ENCODE measurements at places on chromosomes 5 and 9.

- no peak for DNase-seq
Observed at GRCh38 chr5:61617039-61617438, 285.0 kb downstream of the ZSWIM6 start.

DNA sequence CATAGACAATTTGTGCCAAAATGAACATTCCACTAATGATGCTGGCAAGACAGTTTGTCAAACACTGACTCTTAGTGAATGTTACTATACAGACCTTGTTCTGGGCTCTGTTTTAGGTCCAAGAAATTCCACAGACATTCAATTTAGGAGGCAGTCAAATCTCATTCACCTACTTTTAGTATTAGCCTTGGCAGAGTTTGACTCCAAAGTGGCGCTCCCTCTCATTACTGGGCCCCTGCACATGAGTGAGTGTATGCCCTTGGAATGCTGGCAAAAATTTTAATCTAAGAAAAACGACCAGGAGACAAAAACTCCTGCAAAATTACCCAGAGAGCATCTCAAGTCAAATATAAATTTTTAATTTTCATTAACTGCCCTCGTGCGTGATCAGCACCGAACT, 94.9 kb upstream of the SLC27A6 start:
- no peak for DNase-seq

- DNase-seq, result no peak
Observed at GRCh38 chr5:171975262-171975876, 31.1 kb downstream of the FBXW11 start.

DNA sequence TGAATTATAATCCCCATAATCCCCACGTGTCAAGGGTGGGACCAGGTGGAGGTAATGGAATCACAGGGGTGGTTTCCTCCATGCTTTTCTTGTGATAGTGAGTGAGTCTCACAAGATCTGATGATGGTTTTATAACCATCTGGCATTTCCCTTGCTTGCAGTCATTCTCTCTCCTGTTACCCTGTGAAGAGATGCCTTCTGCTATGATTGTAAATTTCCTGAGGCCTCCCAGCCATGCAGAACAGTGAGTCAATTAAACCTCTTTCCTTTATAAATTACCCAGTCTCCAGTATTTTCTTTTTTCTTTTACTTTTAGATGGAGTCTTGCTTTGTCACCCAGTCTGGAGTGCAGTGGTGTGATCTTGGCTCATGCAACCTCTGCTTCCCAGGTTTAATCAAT, 182.7 kb upstream of the SEMA6A start:
- no peak for DNase-seq

GRCh38 chr5:172362755-172363154, 79.2 kb upstream of the UBTD2 start:
- DNase-seq, result no peak

DNA sequence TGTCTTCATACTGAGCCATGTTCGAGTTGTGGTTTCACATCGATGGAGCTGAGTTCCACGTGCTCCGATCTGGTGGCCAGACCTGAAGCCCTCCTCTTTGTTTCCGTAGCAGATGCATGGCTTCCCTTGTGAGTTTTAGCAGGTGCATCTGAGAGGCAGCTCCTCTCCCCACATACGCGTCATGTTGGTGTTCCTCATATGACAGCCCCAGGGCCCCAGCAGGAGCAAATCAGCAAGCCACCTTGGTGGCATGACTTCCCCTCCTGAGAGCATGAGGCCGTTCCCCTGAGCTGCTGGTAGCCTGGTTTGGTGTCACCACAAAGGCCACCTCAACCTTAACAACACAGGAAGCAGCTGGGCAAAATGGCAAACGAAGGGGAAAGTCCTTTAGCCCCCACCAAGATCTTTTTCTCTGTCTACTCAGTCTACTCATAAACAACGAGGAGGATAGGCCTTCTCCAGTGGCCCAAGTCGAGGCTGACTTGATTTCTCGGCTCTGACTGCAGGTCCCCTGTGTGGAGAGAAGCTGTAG, 5.9 kb downstream of the CYFIP2 start:
- DNase-seq, result no peak

DNA sequence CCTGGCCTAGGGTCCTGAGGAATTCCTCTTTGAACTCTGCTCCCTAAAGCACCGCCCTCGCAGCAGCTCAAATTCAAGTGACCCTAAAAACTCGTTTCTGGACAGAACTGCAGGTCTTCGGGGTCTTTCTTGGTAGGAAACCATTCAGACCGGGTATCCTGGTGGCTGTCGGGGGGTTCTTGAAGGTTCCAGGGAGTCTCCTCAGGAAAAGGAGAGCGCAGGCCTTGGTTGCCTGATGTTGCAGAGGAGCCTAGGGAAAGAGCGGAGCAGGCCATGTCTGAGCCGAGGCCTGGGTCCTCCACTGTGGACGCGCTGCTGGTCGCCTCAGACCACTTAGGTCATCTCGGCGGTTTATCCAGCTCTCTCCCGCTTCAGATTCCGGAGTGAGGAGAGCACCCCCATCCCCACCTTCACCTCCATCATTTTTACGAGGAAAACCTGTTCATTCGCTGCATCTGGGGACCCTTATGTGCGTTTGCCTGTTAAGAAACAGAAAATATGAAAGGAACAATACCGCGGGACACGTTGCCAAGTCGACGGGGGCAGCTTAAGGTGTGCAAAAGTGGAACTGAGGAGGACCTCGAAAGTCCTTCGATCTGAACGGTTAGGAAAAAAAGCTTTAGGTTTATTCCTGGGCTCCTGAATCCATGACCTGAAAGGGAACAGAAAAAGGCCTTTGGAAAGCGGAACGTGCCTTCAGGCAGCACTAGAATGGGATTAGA, 299.4 kb downstream of the PARP8 start:
- no peak for DNase-seq

GRCh38 chr5:107876906-107877305, 206.2 kb upstream of the EFNA5 start:
- no peak for DNase-seq

DNA sequence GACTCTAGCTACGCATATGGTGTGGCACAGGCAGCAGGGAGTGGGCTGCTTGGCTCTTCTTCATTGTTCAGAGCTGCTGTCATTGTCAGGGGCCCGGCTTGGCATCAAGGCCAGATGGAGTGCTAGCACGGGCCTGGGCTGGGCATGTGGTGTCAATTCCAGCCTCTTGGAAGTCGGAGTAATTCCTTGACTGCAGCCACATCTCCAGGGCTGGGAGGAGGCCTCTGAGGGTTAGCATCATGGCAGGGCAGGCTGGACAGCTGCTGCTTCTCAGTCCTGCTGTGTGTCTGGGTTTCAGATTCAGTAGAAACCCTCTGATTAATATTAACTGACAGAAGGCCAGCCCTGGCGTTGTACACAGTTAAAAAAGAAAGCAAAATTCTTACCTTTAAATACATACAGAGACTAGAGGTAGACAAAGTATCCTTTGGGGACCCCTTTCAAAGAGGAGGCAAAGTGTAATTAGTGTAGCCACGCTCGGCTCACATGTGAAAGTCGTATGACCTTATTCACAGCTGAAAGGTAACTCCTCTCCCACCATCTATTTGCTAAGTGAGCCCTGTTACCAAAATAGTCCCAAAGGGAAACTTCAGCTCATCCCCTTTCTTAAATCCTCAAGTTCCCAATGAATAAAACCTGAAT, 126.4 kb downstream of the DOCK2 start:
- DNase-seq, result no peak

DNA sequence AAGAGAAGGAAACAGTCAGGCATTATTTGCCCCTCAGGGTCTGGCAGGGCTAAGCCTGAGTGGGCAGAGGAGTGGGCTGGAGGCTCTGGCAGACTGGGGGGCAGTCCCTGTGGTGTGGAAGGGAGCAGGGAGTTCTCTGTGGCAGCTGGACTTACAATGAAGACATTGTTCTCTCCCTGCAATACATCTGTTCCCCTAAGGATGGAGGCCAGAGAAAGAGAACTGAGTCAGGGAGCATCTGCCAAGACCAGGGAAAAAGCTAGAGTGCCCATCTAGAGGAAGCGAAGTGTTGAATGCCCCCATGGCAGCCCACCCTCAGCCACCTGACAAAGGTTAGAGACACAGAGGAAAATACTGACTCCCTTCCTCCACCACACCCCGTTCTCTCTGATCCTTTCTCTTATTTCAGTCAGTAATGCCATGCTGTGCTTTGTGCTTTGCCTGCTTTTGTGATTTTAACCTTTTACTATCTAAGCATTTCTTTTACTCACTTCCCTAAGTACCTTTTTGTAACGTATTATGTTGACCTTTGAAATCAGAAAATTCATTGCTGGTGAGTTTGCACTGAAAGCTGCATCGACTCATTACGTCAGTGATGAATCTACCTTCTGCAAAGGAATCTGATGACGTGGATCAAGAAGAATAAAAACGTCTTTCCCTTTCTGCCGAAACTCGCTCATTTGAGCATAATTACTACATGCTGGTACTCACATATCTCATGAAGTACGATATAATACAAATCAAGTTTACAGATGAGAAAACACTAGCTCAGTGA, 76.0 kb downstream of the ACTL7B start:
- DNase-seq, result no peak

DNA sequence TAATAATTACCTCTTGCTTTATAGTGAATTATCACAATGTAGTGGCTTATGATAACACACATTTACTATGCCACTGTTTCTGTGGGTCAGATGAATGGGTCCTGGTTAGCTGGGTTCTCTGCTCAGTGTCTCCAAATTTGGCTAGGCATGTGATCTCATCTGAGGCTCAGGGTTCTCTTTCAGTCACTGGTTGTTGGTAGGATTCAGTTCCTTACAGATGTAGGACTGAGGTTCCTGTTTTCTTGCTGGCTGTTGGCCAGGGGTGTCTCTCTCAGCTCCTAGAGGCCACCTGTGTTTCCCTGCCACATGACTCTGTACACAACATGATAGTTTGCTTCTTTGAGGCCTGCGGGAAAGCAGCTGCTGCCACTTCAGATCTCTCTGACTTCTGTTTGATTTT, 7.1 kb downstream of the NFX1 start:
- peak; percentile 20 for DNase-seq

GRCh38 chr5:29262339-29263123, 1931.0 kb upstream of the CDH6 start:
- DNase-seq, result no peak

GRCh38 chr5:15183520-15183919, 311.9 kb upstream of the ANKH start:
- DNase-seq, result no peak

GRCh38 chr9:101639785-101640665, 45.3 kb upstream of the PPP3R2 start:
- no peak for DNase-seq

- DNase-seq, result no peak
Observed at GRCh38 chr5:43429016-43429415, 16.8 kb upstream of the CCL28 start.

DNA sequence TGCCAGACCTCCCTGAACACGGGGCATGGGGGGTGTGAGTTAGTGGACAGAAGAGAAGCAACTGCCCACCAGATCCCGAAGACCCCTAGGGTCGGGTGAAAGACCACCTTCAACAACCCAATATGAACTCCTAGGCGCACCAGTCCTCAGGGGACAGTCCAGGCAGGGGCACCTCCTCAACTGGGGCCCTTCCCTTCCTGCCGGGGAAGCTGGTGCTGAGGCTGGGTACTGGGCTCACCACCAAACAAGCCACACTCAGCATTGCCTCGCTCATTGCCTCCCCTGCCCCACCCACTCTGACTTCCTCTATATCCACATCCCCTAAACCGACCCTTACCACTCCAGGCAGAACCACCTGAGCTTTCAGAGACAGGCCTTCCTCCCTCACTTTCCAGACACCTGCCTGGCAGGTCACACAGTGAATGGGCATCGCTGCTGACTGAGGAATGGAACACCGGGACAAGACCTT, 42.5 kb downstream of the SEMA4D start:
- no peak for DNase-seq

- DNase-seq, result no peak
Observed at GRCh38 chr5:103541114-103541513, 21.5 kb downstream of the NUDT12 start.

- DNase-seq, result no peak
Observed at GRCh38 chr5:56299212-56299611, 66.1 kb upstream of the ANKRD55 start.

DNA sequence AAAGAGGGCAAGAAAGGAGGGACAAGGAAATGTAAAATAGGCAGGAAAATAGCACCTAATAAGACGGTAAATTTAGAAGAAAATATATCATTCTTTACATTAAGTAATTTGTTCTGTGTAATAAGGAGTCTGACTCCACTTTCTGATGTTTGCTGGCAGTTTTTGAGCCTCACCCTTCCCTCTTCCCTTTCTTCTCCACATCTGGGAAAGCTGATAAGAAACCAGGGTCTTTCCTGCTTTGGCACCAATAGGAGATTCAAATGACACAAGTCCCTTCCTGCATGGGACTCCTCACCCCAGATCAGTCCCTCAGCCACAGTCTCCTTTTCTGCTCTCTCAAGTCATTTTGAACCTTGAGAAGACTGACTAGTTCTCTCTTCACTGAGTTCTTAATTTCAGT, 31.2 kb upstream of the LECT2 start:
- no peak for DNase-seq

GRCh38 chr5:74409166-74409706, 231.3 kb downstream of the ENC1 start:
- no peak for DNase-seq

DNA sequence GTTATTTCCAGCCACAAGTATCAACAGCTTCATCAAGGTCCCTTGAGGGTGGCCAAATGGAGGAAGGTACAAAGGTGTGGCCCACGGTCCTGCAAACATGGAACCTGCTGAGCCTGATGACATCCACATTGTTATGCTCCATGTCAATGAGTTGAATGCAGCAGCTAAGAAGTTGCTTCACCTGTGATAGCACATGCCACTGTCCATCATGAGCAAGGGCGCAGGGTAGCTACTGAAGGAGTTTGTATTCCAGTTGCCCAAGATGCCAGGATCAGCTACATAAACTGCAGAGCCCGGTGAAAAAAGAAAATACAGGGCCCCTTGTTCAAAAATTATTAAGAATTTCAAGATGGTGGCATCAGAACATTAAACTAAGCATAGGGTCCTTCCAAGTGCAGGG, 24.2 kb downstream of the LSM11 start:
- DNase-seq, result no peak

DNA sequence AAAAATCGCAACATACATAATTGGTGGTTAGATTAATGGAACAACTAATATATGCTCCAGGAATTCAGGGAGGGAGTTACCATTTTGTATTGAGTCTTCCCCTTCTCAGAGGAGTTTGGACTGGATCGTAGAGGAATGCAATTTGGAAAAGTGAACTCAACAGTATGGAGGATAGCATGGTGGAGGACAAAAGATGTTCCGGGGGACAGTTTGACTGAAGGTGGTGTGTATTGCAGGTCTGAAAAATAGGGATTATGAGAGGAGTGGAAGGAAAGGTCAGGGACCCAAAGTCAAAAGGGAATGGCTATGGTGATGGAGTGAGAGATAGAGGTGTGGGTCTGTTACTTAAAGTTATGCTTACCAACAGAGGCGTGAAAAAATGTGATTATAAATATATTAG, 1.5 kb downstream of the DNAJC21 start:
- DNase-seq, result no peak
